ENCODE measurements at places on chromosomes 16 and 17.

DNA sequence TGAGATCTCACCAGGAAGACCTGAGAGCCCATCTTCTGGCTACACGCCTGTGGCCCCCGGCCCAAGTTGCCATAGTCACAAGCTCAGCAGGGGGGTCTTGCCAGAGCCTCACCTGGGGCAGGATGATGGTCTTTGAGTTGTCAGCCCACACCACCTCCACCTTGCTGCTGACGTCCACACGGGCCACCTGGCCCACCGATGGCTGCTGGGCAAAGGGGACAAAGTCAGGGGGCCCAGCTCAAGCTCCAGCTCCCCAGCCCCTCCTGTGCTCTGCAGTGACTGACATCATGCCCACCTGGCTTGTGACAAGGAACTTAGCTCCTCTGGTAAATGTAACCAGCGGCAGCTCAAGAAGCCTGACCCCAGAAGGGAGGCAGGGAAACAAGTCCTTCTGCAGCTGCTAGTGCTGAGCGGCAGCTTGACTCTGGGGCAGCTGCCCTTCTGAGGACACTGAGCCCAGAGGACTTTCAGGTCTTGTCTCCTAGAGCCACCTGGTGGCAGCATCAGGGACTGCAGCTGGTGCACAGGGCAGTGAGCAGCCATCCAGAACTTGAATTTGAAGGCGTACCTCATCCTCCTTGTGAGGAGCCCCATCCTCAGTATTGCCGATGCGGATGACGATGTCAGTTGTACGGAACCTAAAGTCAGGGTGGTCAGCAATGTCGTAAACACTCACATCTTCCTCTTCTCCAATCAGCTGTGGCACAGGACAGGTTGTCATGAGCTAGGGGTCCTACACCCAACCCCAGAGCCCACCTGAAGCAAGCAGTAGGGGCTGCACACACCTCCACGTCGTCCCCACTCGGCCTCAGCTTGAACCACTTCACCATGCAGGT is 13.5 kb downstream of the SPHK1 start:
- DNase-seq: peak; percentile 57

DNA sequence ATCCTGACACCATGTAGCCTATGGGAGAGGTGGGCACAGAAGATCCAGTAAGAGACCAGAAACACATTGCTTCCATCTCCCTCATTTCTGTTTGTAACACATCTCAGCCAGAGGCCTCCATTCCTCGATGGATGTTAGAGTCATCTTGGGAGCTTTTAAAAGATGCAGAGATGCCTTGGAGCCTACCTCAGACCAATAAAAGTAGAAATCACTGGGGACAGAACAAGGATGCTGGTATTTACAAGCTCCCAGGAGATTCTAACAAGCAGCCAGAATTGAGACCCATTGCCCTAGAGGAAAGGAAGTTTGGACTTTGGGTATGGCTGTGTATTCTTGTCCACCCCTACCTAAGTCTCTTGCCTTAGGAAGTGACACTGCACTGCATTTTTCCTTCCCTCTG is 40.8 kb downstream of the HS3ST3A1 start:
- no peak for DNase-seq

GRCh38 chr16:8877894-8878522 is 4.1 kb upstream of the LITAFD start:
- DNase-seq: no peak

DNA sequence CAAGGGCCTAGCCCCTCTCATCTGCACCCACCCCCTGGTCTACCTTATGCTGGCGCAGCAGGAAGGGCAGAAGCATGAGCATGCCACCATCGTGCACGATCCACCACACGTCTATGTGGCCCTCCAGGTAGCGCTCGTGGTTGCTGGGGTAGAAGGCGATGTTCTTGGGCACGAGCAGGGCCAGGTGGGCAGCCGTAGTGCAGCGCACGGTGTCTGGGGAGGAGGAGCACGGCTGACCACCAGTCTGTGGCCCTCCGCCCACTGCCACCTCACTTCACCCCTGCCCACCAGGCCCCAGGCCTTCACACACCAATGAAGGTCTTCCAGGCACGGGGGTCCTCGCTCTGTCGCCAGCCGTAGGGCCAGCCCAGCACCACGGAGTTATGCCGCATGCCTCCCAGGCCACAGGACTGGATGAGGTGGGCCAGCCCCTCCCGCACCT is 2.2 kb upstream of the LCAT start:
- DNase-seq: no peak

GRCh38 chr17:78253946-78254672 is 22.7 kb downstream of the TMEM235 start:
- peak; percentile 78 for DNase-seq

DNA sequence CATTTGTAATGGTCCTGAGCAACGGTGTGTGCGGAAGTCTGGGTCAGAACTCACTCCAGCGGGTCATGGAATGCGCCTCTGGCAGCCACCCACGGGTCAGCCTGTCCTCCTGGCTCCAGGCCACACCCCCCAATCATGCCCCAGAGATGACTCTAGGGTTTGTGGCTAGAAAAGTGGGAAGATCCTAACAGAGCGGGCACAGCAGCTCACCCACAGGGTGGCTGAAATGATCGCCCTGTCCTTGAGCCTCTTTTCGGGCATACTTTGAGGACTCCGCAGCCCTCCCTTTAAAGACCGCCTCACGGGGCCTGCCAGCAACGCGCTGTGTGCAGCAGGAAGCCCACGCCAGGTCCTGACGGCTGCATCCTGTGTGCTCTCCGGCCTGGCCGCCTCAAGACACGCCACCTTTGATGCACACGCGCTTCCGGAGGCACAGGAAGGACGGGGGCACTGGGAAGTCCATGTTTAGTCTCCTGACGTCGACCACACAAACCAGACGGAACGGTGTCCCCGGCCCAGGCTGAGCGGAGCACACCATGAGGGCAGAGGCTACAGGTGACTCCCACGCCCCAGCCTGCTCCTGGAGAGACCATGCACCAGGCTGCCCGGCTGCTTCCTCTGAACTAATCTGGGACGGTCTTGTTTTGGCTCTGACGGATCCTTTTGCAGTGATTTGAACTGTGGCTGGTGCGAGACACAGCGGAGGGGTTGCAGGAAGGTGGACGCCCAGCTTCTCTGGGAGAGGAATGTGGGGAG is 92.9 kb downstream of the TBC1D16 start:
- no peak for DNase-seq

- DNase-seq: no peak
Observed at GRCh38 chr16:14249291-14250032, 178.3 kb downstream of the MRTFB start.

DNA sequence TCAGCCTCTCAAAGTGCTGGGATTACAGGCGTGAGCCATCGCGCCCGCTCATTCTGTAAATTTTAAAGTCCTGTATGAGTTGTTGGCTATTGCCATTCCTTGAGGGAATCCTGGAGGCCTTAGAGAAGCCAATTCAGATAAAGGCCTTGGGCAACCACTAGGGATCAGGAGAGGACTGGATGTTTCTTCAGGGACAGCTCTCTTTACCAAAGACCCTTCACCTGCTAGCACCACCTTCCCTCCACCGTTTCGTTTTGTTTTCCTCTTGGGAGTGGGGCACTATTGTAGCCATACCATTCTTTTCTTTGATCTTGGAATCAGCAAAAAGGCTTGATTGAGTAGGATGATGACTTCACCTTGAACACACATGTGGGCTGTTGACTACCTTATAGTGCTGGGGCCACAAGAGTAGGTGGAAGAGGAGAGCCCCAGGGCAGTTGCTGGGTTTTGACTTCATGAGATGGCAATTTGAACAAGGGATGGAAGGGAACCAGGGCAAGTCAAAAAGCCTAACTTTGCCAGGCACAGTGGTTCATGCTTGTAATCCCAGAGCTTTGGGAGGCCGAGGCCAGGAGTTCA is 7.0 kb upstream of the ANKRD40CL start:
- DNase-seq: no peak

DNA sequence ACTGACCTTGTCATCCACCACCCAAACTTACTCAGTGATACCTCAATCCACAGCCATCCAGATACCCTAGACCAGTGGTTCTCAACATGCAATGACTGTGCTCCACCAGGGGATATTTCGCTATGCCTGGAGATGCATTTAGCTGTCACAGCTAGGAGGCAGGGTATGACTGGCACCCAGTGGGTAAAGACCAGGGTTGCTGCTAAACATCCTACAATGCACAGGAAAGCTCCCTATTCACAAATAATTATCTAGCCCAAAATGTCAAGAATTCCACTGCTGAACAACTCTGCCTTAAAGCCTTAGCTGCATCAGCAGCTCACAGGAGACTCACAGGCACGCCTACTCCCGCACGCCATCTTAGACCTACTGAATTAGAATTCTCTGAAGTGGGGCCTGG is 212.6 kb downstream of the GRIN2A start:
- DNase-seq: no peak

- no peak for DNase-seq
Observed at GRCh38 chr16:10667239-10667638, 27.5 kb downstream of the TEKT5 start.

DNA sequence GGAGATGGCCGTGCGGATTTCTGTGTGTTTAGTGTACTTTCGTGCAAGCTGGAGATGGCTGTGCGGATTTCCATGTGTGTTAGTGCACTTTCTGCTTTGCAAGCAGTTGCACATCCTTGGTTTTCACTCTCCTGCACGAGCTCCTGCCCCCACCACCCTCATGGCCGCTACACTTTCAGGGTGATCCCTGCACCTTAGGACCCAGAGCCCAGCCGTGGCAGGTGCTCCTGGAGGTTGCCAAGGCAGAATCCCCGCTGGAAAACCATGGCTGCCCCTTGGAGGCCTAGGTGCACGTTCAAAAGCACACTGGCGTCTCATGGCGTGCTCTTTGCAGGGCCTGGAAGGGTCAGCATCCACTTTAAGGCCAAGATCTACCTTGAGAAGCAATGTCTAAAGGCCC is 311.0 kb upstream of the TNRC6C start:
- no peak for DNase-seq

GRCh38 chr16:10519297-10519696 is 61.1 kb downstream of the EMP2 start:
- DNase-seq: no peak

- peak; percentile 76 for DNase-seq
Observed at GRCh38 chr17:29111816-29112499, 68.2 kb downstream of the MYO18A start.

GRCh38 chr16:80319181-80319580 is 221.6 kb upstream of the DYNLRB2 start:
- DNase-seq: no peak

DNA sequence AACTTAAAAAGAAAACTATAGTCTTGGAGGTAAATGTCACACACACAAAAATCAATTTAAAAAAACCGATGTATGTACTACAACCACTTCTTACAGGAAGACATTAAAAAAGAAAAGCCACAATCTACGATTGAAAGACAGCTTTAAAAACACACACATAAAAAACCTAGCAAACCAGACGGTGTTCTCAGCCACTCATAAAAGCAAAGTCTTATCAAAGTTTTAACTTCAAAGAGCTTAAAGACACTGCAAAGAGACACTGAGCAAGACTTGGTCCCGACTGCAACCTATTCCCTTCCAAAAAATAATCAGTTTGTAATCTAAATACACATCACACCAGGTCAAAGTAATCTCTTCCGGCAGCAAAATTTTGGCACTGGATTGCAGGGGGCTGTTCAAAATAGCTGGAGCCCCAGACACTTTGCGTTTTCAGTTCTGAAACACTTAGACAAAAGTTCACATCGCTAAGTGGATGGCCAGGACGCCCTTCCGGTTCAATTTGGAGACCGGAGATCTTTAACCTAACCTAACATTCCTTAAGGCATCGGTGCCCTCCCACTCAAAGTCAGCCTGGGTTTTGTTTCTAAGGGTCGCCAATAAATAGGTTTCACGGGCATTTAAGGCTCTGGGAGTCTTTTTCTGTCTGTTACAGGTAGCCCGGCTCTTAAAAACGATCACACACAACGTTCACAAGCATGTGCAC is 2.6 kb downstream of the ZCCHC14 start:
- no peak for DNase-seq

GRCh38 chr16:66441586-66442375 is 14.7 kb downstream of the BEAN1 start:
- no peak for DNase-seq

DNA sequence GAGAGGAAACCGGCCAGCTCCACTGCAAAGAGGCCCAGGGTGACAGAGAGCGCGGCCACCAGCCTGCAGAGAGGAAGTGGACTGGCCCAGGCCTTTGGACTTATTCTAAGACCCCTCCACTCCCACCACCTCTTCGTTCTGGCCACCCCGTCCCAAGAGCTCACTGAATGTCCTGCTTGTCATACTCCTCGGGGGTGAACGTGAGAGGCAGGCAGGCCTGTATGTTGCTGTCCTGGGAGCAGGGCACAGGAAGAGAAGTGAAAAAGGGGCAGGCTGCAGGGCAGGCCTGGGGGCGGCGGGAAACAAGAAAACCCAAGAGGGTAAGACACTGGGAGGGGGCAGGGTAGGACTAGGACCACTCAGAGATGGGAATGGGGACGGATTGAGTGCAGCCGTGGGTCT is 384 bp downstream of the TMEM107 start:
- no peak for DNase-seq

- no peak for DNase-seq
Observed at GRCh38 chr16:10090816-10091215, 91.4 kb downstream of the GRIN2A start.

- no peak for DNase-seq
Observed at GRCh38 chr16:54430491-54431030, 144.0 kb upstream of the IRX3 start.

GRCh38 chr17:78120971-78121800 is 7.4 kb downstream of the TMC6 start:
- no peak for DNase-seq

- no peak for DNase-seq
Observed at GRCh38 chr17:48471817-48472410, 41.9 kb upstream of the SKAP1 start.

- no peak for DNase-seq
Observed at GRCh38 chr17:76701471-76701967, 9.2 kb downstream of the MXRA7 start.

DNA sequence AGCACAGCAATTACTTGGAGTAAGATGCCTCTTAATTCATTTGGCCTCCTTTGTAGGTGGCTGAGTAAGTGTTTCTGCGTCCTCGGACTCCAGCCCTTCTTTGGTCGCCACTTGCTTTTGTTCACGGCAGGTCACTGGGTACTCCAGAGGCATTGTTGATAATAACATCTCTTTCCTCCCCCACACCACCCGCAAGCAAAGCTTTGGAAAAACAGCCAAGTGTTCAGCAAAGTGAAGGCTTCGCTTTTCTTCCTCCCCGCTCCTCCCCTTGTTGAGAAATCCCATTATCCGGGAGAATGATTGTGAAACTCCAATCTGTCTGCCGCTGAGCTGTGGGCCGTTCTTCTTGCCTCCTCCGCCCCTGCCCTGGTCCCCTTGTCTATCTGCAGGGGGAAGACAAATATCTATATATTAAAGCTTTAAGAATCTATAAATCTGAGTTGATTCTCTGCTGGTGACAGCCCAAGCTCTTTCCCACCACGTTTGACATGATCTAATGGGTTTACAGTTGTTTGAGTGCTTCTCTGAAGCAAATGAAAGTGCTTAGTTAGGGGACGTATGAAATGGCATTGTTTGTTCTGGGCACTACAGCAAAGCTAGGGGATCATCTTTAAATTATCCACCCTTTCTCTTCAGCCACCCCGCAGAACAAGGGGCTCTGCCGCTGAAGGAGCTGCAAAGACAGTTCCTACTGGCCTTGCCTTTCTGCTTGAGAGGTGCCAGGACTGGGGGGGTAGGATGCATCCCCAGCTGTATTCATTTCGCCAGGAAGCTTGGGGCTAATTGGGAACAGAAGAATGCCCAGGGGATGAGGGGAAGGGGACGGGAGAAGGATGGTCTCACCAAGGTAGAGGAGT is 167.1 kb downstream of the CCDC182 start:
- DNase-seq: no peak

GRCh38 chr16:22328081-22328725 is 31.0 kb downstream of the POLR3E start:
- DNase-seq: no peak
